Hematopoietic multipotent progenitor cell treated with erythropoietin and hydrocortisone succinate and interleukin-3 and kit ligand, for 8 days (in vitro differentiated cells): ENCODE measurements at places on chromosomes 11 and 22.
A peak's percentile ranks its signal among the peaks of the same experiment; 100 is the strongest.

GRCh38 chr11:130945896-130946295 lies 29.6 kb upstream of the SNX19 start:
- no peak for DNase-seq

- peak; percentile 42 for DNase-seq
Measured at GRCh38 chr11:36093548-36093947, 149.7 kb downstream of the LDLRAD3 start.

DNA sequence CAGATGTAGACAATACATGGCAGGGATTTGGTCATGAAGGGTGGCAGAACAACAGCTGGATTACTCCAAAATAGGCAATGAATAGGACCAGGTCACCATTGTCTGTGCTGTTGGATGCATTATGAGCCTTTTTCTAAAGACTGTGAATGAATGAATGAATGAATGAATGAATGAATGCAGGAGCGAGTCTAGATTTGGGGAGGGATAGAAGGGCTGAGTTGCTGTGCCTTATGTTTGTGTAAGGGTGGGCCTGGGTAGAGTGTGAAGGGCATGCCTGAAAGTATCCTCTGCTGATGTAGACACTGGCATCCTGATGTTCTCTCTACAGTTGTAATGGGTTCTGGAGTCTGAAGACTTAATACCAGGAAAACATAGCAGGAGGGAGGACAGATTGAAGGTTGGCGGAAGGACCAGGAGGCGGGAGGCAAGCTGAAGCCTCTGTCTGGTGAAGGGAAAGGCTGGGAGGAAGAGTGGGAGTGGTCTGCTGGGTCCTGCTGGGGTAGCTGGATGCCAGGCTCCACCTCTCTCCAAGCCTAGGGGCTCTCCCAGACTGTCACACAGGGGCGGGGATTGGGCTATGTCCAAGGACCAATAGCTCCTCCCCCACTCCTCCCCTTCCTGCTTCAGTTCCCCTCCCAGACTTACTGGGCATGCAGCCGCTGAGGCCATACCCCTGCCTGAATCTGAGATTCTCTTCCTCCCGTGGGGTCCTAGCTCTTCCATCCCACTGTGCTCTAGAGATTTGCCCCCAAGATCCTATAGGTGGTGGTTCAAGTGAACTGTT lies 4.8 kb downstream of the TRIM3 start:
- peak; percentile 82 for DNase-seq

DNA sequence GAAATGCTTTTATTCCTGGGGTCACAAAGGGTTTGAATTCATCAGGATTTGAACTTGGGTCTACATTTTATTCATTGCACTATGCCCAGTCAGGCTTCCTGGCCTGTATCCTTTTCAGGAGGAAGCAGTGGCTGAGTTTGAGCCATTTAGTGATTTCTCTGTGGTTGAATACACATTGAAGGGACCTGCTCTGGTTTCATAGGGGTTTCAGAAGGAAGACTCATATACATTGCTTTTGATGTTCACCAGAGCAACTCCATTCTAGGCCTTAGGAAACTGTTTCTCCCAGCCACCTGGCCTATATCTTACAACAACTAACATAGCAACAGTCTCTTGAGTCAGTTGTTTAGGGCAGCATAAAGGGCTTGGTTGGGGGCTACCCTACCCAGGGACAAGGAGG lies 165.7 kb downstream of the INSC start:
- DNase-seq = no peak

- DNase-seq = no peak
Measured at GRCh38 chr22:37340331-37341262, 58.3 kb downstream of the CYTH4 start.

GRCh38 chr11:96538622-96539021 lies 148.8 kb downstream of the JRKL start:
- no peak for DNase-seq

GRCh38 chr11:57787920-57788702 lies 26.5 kb downstream of the CTNND1 start:
- DNase-seq = no peak

DNA sequence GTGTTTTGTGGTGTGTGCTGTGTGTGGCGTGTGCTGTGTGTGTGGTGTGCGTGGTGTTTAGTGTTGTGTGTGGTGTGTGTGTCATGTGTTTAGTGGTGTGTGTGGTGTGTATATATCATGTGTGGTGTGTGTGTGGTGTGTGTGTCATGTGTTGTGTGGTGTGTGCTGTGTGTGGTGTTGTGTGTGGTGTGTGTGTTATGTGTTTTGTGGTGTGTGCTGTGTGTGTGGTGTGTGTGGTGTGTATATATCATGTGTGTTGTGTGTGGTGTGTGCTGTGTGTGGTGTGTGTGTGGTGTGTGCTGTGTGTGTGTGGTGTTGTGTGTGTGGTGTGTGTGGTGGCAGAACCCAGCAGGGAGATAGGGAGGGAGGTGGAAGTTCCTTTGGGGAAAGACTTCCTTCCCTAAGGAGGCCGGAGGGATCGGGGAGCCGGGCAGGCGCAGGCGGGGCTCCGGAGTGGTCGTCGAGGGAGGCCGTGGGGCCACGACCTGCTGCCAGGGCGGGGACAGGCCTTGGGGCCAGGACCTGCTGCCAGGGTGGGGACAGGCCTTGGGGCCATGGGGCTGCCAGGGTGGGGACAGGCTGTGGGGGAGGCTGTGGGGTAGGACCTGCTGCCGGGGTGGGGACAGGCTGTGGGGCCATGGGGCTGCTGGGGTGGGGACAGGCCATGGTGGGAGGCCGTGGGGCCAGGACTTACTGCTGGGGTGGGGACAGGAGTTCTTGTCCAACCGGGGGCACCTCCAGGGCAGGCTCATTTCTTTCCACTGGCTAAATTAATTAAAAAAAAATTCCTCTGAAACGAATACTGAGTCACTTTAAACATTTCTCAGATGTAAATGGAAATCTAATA lies 15.2 kb downstream of the PIM3 start:
- no peak for DNase-seq

GRCh38 chr11:122863704-122864326 lies 18.7 kb upstream of the JHY start:
- DNase-seq = peak; percentile 54

DNA sequence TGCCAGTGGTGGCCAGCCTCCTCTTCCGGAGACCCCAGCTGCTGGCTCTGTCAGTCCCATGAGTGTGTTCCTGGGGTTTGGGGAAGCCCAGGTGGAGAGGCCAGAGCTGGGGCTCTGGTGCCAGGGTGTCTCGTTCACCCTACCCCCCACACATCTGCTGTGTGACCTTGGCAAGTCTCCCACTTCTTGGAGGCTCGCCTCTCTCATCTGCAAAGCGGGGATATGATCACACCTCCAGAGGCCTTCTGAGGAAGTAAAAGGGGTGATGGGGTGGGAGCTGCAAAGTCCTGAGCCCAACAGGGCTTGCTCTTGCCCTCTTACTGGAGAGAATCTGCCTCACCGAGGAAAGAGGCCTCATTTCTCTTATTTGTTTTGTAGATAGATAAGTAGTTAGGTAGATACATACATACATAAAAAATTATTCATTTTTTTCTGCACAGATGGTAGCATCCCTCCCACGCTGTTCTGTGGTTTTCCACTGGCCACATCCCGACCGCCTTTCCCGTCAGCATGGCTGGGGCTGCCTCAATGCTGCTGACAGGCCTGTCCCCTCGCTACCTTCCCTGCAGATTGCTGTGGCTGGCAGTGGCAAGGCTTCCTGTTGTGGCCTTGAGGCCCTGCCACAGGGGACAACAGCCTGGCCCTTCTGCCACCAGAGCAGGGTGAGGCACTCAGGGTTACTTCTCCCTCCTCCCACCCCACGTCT lies 23.9 kb downstream of the MYO7A start:
- DNase-seq = peak; percentile 27

DNA sequence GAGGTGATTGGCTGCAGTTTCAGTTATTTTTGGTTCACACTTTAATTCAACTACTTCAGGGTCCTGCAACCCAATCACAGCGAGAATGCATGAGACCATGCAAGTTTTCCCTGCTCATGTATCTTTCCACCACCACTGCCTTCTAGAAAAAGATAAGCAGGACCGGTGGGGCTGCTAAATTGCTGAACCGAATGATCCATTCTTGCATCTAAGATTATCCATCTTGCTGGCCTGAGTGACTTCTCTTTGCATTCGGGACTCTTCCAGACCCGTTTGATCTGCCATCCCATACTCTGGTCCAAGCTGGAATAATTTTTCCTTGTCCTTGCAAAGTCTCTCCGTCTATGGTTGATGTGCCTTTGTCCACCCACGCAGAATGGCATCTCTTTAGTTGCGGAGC lies 56.3 kb upstream of the TP53I11 start:
- no peak for DNase-seq

DNA sequence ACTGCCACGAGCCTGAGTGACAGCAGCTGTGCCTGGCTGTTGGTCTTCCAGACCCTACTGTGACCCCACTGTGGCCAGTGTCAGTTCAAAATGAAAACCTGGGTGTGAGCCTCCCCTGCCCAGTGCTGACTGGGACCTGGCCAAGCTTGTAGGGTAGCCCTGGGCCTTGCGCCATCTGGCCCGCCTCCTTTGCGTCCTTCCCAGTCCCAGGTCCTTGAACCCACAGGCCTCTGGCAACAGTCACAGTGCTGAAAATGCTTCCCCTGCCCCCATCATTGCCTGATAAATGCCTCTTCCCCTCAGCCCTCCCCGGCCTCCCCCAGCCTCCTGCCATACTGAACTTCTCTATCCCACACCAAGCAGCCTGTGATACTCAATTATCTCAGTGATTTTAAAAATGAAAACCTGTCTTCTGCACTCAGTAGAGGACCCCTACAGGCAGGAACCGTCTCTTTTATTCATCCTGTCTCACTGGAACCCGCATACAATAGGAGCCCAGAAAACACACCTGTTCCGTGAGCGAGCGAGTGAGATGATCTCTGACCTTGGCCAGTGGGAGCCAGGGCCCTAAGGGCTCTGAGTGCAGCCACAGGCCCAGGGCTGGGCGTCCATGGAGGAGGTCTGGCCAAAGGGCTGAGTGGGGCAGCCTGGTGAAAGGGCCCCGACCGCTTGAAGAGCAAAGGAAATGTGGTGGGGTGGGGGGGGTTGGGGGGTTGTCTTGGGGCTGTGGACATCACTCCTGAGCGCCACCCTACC lies 49.7 kb upstream of the TTLL12 start:
- DNase-seq = no peak

DNA sequence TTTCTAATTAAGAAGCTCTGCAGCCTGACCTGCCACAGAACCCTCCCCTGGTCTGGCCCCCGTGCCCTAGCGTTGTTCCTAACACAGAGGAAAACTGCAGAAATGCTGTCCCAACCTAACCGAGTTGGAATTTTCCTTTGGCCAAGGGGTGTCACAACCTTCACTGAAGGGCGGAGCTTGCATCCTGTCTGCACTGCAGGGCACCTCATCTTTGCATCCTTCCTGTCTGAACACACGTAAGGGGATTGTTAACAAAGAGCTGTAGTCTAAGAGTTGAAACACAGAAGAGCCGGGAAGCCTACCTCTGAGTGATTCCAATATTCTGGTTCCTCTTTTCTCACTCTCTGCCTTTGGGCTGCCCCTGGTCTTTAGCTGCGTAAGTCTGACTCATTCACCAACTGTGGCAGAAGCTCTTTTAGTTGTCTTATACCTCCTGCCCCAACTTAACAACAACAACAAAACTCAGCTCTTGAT lies 1.6 kb downstream of the DIXDC1 start:
- DNase-seq = peak; percentile 32

DNA sequence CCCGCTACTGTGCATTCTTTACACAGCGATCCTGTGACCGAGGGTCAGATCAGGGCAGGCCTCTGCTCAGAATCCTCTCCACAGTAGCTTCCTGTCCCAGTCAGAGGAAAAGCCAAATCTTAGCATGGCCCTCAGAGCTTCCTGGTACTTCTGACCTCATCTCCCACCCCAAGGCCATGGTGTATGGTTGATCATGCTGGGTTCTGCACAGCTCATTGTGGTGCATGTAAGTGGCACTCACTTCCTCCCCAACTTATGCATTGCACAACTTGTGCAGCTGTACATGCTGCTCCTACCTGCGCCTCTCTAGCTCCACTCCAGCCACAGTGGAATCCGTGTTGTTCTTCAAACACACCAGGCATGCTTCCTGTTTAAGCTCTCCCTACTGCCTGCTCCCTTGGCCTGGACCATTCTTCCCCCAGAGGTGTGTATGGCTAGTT lies 20.3 kb downstream of the BMAL1 start:
- no peak for DNase-seq

GRCh38 chr11:102346748-102347461 lies at the start of gene BIRC2:
BIRC2 (plus strand) TSS chr11:102347214; CDS start chr11:102349855, 2,641 bp downstream.
- peak; percentile 90 for DNase-seq
